ENCODE measurements at places on chromosomes 6 and 20.

- no peak for DNase-seq
Measured at GRCh38 chr6:126945812-126946360, 172.6 kb upstream of the RSPO3 start.

DNA sequence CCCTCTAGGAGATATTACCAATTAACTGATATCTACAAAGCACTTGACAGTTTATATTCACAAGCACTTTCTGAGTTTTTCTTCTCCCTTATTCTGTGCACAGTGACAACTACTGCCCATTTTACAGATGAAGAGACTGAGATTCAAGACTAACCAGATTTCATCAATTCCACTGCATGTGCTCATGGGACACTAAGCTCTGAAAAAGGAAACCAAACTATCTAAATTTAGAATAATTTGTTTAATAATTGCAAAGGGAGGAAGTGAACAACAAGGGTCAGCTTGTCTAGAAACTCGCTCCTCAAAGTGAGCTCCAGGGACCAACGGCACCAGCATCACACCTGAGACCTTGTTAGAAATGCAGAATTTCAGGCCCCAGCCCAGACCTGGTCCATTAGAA lies 50.8 kb upstream of the MYLIP start:
- no peak for DNase-seq

DNA sequence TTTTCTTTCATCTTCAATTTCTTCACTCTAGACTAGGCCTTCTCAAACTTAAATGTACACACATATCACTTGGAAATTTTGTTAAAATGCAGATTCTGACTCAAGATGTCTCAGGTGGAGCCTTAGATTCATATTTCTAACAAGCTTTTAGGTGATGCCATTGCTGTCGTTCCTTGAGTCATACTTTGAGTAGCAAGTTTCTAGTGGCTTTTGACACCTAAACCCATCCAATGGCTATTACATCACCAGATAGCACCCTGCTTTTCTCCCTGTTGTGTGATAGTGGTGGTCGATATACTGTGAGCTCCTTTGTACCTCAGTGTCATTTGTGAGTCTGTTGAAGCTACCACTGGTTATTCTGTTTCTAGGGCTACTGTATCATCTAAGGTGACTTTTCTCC lies 34.8 kb upstream of the BAG2 start:
- no peak for DNase-seq

DNA sequence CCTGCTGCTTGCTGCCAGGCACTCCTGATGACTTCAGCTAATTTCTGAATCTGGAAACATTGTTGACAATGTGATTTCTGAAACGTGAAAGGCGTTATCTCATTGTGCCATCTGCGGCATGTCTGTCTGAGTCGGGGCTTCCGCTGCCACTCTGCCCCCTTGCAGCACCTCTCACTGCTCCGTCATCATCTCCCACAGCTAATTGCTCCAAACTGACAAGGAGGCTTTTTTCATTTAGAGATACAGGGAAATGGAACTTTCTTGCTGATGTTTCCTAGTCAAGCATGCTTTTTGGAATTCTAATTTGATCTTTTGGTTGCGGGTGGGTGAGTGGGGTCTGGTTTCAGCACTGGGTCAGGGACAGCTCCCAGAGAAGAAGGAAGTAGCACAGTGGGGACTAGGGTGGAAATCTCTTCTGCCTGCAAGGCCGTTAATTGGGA lies 233.5 kb downstream of the DHX35 start:
- no peak for DNase-seq

- no peak for DNase-seq
Measured at GRCh38 chr6:3844097-3844463, 5.1 kb upstream of the FAM50B start.
